HL-60 (cell line): ENCODE measurements at places on chromosomes 11 and 22.

DNA sequence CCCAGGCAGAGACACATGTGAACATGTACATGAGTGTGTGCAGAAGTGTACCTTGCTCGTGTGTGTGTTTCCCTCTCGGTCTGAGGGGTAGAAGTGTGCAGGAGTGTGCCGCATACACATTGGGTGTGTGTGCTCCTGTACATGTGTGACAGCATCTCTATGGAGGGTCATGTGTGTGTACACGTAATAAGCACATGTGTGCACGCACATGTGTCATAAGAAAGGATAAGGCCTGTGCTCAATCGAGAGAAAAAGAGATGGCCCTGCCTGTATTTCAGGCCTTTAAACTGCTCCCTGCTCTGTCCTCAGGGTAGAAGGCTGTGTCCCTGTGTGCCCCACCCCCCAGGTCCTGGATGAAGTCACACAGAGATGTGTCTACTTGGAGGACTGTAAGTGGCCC lies 61.8 kb downstream of the OTOG start:
- DNase-seq, result no peak

DNA sequence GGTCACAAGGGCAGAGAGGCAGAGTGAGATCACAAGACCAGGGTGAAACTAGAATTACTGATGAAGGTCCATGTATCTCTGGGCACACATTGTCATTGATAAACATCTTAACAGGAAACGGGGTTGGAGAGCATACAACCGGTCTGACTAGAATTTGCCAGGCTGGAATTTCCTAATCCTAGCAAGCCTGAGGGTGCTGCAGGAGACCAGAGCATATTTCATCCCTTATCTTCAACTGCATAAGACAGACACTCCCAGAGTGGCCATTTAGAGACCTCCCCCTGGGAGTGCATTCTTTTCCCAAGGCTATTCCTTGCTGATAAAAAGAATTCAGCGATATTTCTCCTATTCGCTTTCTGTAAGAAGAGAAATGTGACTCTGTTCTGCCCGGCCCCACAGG lies 84.6 kb upstream of the IZUMO1R start:
- no peak for DNase-seq

DNA sequence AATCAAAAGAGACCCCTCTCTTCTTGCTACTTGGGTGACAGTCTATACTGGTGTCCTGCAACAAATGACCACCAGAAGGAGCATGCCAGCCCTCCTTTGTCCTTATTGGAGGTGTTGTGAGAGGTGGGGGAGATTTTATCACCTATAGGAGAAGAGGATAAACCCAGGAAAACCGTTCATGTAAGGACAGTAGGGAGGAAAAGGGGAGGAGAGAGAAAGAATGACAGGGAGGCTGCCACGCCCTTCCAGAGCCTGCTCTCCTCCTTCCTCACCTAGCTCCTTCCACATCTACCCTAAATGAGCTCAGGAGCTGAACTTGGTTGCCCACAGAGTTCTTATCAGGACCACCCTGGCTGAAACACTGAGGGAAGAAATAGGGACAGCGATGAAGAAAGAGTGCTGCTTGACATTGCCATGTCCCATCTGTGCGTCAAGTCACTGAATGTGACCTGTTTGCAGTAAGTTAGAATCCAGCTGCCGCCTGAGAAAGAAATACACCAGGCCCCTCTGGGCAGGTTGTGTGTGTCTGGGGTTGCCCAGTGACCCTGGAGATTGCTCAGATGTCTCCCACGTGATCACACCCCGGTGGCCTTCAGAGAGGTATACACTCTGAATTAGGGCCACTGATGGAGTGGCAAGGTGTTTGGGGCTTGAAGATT lies 40.4 kb upstream of the ETS1 start:
- DNase-seq, result no peak

- DNase-seq, result no peak
These were observed 4.2 kb upstream of the FXYD2 start for GRCh38 chr11:117828611-117829368.

GRCh38 chr11:96339706-96340554 lies 3.1 kb downstream of the MAML2 start:
- no peak for DNase-seq

DNA sequence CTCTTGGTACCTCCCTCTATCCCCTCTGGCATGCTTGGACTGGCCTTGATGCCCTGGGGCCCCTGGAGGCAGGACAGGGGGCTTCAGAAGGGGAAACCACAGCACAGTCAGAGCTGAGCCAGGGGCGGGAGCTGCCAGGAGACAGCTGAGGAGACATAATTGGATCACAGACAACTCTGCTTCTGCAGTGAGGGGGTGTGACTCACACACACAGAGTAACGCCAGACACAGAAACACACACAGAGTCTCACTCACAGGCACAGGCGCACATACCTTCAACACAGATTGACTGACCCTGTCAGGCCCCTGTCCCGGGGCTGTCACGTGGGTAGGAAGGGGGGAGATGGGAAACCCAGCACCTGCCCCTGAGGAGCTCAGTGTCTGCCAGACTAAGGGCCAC lies 20.6 kb downstream of the STARD10 start:
- no peak for DNase-seq

DNA sequence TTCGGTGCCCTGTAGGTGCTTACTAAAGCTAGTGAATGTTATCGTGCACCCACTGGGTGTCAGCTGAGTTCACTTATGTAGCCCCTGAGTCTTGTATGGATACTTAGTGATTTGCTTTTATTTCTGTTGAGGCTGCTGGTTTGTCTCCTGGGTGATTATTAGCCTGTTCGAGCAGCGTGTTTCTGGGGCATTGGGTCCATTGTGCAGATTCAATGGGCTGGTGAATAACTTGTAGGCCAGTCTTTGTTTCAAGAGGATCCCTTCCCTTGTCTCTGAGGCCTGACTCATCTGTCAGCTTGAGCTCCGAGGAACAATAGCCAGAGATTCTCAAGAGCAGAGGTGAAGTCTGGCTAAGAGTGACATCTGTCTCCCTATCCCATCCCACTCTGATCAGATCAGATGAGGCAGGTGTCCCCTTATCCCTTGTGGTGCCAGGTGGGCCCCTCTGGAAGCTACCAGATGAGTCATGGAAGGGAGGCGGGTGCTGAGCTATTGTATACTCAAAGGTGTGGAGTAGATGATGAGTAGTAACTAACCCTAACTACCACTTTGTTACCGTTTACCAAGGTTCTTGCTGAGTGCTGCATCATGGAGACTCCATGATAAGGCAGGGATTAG lies 3.7 kb downstream of the MIAT start:
- DNase-seq, result no peak

GRCh38 chr22:40976866-40977700 lies 25.9 kb downstream of the RBX1 start:
- no peak for DNase-seq

- DNase-seq, result no peak
These were observed 29.9 kb downstream of the RELT start for GRCh38 chr11:73406131-73406530.
